ENCODE measurements at places on chromosomes 2 and 18.

- DNase-seq, result no peak
Measured at GRCh38 chr2:54635554-54636152, 87.8 kb upstream of the EML6 start.

- DNase-seq, result no peak
Measured at GRCh38 chr18:6249170-6249569, 165.5 kb downstream of the L3MBTL4 start.

- no peak for DNase-seq
Measured at GRCh38 chr2:10608273-10608672, 81.5 kb downstream of the NOL10 start.

- DNase-seq, result no peak
Measured at GRCh38 chr2:169315357-169315756, 47.0 kb downstream of the LRP2 start.

DNA sequence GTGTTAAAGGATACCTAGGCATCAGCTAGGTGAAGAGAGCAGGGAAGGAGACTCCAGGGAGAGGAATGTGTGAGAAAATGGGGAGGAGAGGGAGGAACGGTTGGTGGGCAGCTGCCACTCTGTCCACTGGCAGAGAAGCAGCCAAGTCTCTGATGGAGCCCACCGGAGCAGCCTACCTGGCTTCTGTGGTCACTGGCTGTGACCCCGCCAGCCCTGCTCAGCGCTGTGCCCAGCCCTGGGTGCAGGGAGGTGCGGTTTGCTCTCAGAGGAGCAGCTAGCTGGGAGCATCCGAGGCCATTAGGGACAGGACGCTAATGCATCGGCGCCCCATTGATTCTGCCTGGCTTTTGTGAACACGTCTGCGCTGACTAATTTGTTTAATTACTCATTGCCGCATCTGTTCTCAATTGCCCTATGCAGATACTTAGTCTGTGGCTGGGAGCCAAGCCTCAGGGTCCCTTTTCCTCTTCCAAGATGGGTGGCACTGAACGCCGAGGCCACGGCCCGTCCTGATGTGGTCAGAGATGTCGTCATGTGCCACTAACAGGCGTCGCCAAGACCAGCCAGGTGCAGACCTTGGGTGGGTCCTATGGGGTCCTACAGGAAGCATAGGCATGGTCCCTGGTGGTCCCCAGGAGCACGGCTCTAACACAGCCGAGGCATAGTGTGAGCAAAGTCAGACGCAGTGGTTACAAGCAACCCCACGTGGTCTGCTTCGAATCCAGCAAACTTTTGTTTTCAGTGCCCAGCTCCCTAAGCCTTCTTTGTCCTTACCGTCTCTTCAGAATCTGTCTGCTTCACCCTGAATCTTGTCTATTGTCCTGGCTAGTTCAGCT is 82.0 kb downstream of the RRM2 start:
- no peak for DNase-seq

DNA sequence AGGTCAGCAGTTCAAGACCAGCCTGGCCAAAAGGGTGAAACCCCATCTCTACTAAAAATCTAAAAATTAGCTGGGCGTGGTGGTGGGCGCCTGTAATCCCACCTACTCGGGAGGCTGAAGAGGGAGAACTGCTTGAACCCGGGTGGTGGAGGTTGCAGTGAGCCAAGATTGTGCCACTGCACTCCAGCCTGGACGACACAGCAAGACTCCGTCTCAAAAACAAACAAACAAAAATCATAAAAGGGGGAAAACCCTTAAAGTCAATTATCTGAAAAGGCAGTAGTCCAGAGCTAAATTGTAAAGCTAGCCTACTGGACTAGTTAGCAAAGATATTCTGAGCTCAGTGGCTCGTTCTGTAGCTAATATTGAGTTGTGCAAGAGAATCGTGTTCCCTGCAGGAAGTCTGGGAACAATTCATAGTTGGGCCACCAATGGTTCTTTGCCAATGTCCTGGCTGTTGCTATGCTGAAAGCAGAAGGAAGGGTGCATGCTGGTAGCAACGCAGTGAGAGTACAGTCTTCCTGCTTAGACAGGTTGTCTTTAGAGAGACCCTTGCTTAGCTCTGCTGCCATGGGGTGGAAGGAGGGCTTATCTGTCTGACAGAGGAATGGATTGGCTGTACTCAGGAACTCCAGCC is 4.3 kb downstream of the TGOLN2 start:
- no peak for DNase-seq

DNA sequence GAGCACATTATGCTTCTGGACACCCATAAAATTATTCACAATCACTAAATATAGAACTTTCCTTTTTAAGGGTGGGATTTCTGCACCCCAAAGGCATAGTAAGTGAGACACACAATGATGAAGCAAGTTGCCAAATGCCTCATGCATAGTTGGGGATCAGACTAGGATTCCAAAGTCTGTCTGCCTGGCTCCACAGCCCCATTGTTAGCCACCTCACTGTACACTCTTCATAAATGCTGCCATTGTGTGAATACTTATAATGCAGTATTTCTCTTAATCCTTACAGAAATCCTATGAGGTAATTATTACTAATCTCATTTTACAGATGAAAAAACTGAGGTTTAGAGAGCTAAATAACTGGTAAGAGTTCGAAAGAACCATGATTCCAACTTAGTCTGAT is 738.6 kb downstream of the ERBB4 start:
- no peak for DNase-seq

DNA sequence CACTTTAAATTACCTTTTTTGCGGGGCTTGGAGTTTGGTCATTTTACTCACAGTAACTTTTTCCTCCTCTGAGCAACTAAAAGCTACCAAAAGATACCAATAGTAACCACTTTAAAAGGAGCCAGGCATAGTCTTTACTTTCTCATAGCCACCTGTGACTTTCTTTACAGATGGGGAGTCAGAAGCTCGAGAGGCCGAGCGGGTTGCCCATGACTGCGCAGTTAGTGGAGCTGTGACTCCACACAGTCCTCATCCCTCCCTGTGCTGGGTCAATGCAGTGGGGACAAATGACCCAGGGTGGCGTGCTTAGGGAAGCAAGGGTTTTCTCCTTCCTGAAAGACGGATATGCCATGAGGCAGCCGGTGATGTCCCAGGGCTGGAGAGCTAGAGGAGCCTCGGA is 11.9 kb downstream of the LCT start:
- DNase-seq, result no peak

GRCh38 chr2:128735296-128735960 is 416.8 kb upstream of the HS6ST1 start:
- no peak for DNase-seq

DNA sequence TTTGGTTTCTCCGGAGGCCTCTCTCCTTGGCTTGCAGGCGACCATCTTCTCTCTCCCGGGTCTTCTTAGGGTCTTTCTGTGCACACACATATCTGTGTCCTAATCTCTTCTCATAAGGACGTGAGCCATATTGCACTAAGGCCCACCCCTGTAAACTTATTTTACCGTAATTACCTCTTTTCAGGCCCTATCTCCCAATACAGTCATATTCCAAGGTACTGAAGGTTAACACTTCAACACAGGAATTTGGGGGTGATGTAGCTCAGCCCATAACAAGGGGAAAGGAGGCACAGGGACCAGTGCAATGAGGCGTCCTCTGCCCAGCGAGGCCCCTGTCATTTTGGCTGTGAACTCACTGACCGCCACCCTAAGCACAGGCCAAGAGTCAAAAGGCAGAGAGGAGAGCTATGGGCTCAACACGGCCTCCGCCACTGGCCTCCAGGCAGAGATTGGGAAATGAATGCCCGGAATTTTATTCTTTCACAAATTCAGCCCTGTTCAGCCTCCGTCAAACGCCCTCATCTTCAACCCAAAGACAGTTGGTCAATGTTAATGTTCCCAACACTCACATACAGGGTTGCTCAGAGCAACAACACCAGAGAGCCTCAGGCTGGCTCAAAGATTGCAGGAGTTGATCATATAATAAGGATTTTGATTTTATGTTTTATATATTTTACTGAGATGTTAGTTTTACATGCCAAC is 15.9 kb upstream of the NMUR1 start:
- no peak for DNase-seq

- DNase-seq, result no peak
Measured at GRCh38 chr2:8677646-8678592, 3.9 kb upstream of the ID2 start.

DNA sequence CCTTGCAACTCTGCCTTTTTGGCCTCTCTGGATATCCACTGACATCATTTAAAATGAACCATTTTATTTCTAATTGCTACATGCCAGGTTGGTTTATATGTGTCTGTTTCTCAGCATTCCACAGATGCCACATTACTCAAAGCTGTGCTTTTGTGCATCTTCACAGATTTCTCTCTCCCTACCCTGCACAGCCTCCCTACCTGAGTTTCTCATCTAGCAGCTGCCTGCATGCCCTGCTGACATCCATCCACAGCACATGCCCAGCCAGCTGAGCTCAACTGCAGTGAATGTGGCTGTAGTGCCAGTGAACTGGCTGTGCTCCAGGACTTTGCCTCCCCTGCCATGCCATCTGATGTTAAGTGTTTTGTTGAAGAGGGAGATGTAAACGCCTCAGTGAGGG is 44.5 kb downstream of the PKP4 start:
- DNase-seq, result no peak

GRCh38 chr18:59612381-59612780 is 84.8 kb downstream of the CCBE1 start:
- DNase-seq, result no peak

DNA sequence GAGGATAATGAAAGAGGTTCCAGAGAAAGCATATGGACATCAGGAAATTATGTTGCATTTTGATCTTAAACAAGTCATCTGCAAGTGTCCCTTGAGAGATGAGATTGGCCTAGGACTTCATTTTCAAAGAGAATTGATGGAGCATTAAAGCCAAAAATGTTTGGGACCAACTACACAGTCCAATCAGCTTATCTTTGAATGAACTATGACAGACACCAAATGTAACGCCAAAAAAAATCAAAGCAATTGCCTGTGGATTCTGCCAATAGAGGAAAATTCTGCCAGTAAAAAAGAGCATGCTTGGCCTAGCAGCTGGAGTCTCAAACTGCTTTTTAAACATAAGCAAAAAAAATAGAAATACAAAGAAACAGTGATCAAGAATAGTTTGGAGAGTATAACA is 594.5 kb upstream of the CHAC2 start:
- no peak for DNase-seq

DNA sequence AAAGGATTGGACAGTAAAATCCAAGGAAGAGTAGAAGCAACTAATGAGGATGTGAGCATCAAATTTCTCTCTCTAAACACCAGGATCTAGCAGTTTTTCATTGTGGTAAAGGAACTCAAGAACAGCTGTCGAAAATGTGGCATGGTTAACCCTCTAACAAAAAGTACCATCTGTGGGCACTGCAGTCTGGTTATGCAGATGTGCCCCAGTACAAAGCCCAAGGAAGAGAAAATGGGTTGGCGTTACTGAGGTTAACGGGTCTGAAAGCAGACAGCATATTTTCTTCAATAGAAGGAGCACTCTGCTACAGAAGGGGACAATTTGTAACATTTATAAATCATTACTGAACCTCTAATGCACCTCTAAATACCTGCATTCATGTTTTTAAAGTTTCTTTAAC is 253.0 kb upstream of the HNRNPA3 start:
- no peak for DNase-seq

DNA sequence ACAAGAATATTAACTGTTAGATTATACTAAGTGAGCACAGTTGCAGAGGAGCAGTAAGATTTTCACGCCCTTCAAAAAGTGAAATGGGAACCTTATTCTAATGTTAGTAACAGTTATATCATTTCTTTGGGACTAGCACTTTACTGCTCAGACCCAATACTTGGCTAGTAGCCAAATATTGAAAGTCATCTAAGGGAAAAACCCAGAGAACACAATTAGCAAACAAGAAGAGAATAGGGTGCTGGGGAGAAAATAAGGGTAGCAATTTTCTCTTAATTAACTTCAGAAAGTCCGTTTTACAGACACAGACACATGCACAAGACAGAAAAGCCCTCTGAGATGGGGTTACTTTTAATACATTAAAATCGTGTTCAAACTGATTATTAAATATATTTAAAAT is 71.8 kb downstream of the ID2 start:
- no peak for DNase-seq

DNA sequence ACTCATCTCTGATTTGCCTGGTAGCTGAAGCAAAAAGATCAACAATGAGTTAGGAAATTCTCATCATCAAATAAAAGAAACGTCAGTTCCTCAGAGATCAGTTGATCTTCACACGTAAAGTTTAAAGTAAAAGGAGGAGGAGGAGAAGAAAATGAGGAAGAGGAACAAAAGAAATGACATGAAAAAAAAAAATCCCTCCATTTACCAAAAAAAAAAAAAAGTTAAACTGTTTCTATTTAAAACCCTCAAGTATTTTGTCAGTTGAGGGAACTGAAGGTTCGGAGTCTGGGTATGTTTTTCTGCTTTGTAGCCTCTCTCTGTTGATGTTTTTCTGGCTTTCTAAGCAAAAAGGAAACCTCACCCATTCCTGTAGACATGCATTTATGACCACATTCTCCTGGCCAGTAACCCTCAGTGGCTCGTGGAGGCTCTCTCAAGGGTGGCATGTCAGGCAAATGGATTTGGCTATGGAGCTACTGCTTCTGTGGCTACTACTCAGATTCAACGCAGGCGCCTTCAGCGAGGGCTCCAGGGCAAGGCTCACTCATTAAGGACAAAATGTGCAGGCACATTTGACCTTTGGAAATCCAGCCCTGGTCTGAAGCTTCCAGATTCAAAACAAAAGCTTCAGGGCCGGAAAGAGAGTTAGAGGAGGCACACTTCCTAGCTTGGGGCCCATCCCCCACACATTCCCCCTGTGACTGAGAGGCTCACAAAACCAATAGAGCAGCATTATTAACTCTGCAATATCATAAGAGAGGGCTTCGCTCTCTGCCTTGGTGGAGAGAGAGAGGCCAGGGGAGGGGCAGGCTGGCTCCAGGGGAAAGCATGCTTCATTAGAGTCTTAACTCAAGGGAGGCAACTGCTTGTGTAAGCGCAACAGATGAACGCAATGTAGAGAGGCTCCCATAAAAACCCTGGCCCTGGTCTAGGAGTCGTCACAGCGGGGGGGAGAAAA is 22.3 kb downstream of the KLF7 start:
- peak; percentile 21 for DNase-seq

- no peak for DNase-seq
Measured at GRCh38 chr18:76979906-76980305, 152.7 kb downstream of the MBP start.

DNA sequence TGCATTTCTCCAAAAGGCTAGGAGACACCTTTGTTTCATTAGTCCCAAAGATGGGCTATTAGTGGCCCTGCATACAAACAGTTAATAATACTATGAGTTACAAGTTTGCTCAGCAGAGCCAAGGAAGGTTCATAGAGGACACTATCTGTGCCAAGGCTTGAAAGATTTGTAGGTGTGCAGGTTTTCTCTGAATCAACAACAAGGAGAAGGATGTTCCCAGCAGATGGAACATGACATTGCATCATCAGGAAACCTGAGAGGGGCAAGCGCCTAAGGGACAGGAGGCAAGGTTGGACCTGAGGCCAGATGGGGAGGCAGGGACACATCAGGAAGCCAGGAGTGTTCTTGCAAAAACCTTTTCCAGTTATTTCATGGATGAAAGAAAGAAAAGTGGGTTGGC is 35.4 kb upstream of the STK17B start:
- DNase-seq, result no peak
